ENCODE measurements at places on chromosomes 2 and 18. TPM values are rescaled to one million over a fixed set of nuclear protein-coding genes. Genes with fewer than 3 reads are reported as not detected.

DNA sequence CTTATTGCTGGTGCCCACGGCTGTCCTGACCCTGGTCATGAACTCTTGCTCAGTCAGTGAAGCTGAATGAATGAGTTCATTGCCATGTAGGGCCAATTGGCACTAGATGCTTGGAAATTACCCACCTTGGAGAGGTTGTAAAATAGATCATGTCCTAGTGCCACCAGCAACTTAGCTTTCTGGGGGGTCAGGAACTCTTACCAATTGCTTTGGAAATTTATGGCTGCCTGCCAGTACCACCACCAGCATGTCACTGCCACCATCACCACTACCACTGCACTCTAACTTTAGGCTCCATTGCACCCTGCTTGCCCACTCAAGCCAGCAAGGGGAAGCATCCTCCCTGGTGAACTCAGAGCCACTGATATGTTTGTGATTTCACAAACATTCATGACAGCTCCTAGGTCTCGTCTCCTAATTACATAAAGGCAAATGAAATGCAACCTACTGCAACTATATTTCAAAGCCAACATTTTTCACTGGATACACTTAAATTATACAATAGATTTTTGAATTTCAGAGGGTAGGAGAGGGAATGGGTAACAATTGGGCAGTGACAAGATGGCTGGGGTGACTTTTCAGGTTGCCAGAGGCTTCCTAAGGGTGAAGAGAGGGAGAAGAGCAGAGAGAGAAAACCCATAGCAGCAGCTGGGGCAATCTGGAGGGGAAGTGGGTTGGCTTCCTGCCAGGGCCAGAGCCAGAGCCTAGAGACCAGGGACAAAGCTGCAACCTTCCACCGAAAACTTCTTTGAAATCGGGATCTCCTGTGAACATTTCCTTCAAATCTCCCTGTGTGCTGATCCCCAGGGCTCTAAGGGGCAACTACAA is 3.5 kb upstream of the EMILIN1 start:
- H3K4me1 ChIP-seq, result peaks cover 27% of the 10 kb centered on the region
- H3K27ac ChIP-seq, result no peak overlapping the region
- no peaks in the 10 kb centered on the region for H3K36me3 ChIP-seq
- H3K4me3 ChIP-seq, result no peak overlapping the region
- no peaks in the 10 kb centered on the region for H3K27me3 ChIP-seq

DNA sequence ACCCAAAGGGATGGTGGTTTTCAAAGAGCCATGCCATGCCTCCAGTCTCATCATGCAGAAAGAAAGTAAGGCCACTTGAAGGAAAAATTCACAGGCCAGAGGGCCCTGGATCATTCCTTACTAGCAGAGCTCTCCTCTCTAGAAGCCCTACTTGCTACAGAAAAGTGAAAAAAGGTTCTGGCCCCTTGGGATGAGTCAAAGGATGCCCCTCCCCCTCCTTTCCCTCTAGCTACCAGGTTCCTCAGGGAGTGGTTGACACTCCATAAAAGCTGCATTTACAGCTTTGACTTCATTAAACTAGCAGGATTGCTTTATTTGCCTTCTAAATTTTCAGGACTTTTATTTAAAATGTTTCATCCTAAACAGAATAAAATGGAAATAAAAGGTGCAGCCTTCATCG is 21.2 kb downstream of the OSR1 start:
- H3K27ac ChIP-seq, result no peak overlapping the region
- no peak overlapping the region for H3K4me3 ChIP-seq

- H3K4me1 ChIP-seq, result no peaks in the 10 kb centered on the region
- no peak overlapping the region for H3K27ac ChIP-seq
- DNase-seq, result no peak
- no peaks in the 10 kb centered on the region for H3K27me3 ChIP-seq
Measured at GRCh38 chr18:1014951-1015624, 110.4 kb downstream of the ADCYAP1 start.

DNA sequence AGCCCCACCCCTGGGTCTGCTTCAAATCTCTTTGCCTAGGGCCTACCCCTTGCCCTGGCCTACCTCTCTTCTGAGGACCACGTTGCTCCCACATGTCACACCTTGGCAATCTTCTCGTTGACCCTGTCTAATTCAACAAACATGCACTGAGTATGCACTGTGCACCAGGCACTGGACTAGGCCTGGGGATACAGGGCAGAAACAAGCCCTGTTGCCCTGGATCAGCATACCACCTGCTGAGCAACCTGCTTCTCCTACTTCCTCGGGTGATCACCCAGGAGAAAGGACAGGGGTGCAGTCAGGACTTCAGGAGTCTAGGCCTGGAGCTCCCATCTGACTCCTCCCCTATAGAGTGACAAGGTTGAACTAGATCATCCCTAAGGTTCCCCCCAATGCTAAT is 9.7 kb downstream of the WNT10A start:
- DNase-seq, result no peak
- no peak overlapping the region for H3K27ac ChIP-seq
- H3K4me3 ChIP-seq, result no peak overlapping the region
- peaks cover 23% of the 10 kb centered on the region for H3K27me3 ChIP-seq
- H3K36me3 ChIP-seq, result no peaks in the 10 kb centered on the region

GRCh38 chr2:150859162-150859561 is 371.7 kb upstream of the RND3 start:
- no peaks in the 10 kb centered on the region for H3K27me3 ChIP-seq
- no peak overlapping the region for H3K4me3 ChIP-seq
- H3K27ac ChIP-seq, result no peak overlapping the region
- no peak for DNase-seq
- H3K36me3 ChIP-seq, result no peaks in the 10 kb centered on the region

C2orf69 gene
- 10.3 TPM for polyA plus RNA-seq

DNA sequence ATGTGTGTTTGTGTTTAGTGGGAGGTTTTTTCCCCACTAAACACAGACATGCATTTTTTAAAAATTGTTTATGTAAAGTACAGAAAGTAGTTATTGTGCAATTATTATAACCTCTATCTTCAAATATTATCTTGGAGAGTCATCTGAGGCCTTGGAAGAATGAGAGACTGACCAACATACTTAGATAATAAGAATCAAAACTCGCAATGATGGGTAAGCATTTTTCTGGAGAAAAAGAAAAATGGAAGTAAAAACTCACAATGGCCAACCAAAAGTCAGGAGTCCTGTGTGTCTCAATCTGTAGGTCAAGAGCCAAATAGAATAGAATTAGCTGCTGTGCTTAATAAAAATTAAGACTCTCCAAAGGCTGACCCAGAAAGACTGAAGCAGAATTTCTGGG is 43.0 kb downstream of the MEMO1 start:
- no peaks in the 10 kb centered on the region for H3K27me3 ChIP-seq
- H3K4me1 ChIP-seq, result peaks cover 6% of the 10 kb centered on the region
- no peak overlapping the region for H3K27ac ChIP-seq
- peak; percentile 24 for DNase-seq

DNA sequence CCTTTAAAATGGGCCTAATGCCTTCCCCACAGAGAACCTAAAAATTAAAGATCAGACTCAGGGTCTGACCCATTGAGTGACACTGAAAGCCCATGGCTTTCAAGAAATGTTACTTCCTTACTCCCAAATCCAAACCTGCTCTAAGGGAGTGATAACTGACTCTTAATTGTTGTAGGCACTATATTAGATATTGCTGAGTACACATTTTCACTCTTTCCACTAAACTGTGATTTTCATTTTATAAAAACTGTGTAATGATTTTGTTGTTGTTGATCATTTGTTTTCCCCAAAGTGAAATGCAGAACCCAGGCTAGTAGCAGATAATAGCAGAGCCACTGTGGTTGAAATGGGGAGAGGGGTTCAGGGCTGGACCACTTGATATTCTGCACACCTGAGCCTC is 87.1 kb downstream of the LRRTM1 start:
- no peak overlapping the region for H3K27ac ChIP-seq
- DNase-seq, result no peak
- H3K27me3 ChIP-seq, result no peaks in the 10 kb centered on the region
- H3K4me1 ChIP-seq, result no peaks in the 10 kb centered on the region
- H3K4me3 ChIP-seq, result no peak overlapping the region
- no peaks in the 10 kb centered on the region for H3K36me3 ChIP-seq
